Type B pancreatic cell (in vitro differentiated cells): ENCODE measurements at places on chromosomes 2 and 18. TPM values are rescaled to one million over a fixed set of nuclear protein-coding genes. Genes with fewer than 3 reads are reported as not detected.

DNA sequence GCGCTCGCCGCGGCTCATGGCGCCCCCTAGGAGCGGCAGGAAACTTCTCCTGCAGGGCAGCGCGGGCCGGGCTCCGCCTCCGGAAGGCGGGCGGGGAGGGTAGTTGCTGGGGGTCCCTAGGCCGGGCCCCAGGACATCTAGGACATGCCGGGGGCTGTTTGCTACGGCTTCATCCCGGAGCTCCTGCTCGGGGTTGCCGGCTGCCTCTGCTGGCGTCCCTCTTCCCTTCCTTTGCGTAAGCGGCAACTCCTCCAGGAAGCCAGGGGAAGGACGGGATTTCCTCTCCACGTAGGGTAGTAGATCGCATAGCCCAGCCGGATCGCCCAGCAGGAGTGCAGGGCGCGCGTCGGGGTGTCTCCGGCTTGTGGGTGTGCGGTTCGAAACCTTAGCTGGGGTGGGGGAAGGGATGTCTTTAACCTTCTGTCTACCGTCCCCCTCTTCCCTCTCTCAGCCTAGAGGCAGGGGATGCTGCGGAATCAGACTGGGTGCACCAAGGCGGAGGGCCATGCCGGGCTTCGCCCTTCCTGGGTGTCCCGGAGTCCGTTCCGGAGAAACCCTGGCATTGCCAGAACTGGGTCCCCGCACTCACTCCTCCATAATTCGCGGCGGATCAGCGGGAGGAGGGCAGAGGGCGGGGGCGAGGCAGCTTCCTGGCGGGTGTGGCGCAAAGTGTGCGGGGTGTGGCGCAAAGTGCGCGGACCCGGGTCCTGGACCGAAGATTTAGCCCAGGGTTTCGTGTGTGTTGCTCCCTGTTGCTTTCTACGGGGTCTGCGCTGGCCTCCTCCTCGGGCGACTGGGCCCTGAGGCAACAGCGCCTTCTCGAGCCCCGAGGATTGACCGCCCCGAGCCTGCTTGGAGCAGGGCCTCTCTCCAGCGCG is 12.2 kb upstream of the SKOR2 start:
- H3K4me1 ChIP-seq: no peaks in the 10 kb centered on the region
- no peak overlapping the region for H3K27ac ChIP-seq
- H3K27me3 ChIP-seq: peaks cover 99% of the 10 kb centered on the region
- no peaks in the 10 kb centered on the region for H3K36me3 ChIP-seq
- DNase-seq: no peak
- H3K4me3 ChIP-seq: peak overlapping the region; percentile 55

Gene TUBA4B
- total RNA-seq: not detected in 2 replicates

DNA sequence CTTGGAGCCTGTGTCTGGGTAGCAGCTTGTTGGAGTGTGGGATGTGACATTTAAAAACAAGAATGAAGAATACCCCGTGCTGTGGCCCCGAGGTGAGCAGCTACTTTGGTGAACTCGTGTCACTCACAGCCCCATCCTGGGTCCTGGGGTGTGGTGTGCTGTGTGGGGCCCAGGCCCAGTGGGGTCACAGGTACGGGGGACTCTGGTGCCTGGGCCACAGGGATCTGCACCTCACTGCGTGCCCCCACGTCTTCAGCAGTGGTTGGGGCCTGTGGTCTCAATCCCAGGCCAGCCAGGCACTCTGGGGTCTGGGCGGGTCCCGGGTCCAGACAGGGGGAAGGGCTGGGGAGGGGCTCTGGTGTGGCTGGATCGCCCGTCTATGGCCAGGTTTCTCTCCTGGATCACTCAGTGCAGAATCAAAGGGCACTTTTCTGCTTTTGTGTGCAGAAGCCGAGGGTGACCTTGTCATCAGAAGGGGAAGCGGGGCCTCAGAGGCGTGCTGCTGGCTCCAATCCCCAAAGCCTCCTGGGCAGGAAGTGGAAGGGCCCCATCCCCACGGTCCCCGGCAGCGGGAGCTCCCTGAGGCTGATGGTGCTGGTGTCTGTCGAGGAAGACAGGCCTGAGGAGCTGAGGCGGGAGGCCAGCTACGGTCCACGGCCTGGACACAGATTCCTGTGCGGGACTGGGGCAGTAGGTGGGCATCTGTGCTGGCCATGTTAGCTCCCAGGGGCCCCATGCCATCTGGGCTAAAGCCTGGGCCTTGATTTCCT is 1.4 kb downstream of the GPR35 start:
- H3K27ac ChIP-seq: no peak overlapping the region
- no peak for DNase-seq
- no peaks in the 10 kb centered on the region for H3K36me3 ChIP-seq

DNA sequence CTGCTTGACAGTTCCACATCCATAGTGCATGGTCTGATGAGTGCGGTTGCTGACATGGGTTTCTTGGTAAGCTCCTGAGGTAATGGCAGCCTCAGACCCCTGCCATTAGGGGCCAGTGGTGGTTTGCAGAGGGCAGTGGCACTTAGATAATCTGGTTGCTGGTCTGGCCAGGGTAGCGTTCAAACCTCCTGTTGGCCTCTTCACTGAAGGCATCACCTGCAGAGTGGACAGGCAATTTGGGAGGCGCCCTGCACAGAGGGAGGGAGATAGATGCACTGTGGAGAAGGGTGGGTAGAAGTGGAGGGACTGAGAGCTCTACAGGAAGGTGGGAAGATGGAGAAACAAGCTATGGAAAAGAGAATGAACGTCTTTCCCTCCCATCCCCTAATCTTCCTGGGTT is 3.7 kb downstream of the HTRA2 start:
- DNase-seq: no peak
- H3K36me3 ChIP-seq: peaks cover 4% of the 10 kb centered on the region
- H3K27ac ChIP-seq: no peak overlapping the region
- H3K4me3 ChIP-seq: no peak overlapping the region
- H3K4me1 ChIP-seq: peaks cover 15% of the 10 kb centered on the region
- no peaks in the 10 kb centered on the region for H3K27me3 ChIP-seq

GRCh38 chr2:239445771-239446524 is 45.1 kb upstream of the HDAC4 start:
- H3K4me3 ChIP-seq: no peak overlapping the region
- H3K27me3 ChIP-seq: peaks cover 27% of the 10 kb centered on the region
- peaks cover 8% of the 10 kb centered on the region for H3K4me1 ChIP-seq
- DNase-seq: no peak
- no peaks in the 10 kb centered on the region for H3K36me3 ChIP-seq
- no peak overlapping the region for H3K27ac ChIP-seq

DNA sequence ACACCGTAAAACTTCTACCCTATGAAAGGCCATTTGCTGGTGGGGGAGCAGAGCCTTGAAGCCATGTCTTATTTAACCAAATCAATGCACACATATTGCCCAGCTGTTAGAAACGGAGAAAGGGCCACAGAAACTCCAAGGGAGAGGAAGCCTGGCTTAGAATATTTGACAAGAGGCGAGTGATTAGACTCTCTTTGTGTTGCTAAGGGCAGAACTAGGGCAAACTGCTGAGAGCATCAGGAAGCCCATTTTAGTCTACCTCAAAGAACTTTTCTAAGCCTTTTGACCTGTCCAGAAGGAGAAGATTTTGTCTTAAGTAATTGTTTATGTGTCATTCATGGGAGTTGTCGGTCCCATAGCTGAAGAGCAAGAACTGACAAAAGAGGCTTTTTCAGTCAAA is 54.4 kb upstream of the CELF4 start:
- no peaks in the 10 kb centered on the region for H3K36me3 ChIP-seq
- H3K4me3 ChIP-seq: no peak overlapping the region
- no peaks in the 10 kb centered on the region for H3K4me1 ChIP-seq
- H3K27me3 ChIP-seq: peaks cover 5% of the 10 kb centered on the region

DNA sequence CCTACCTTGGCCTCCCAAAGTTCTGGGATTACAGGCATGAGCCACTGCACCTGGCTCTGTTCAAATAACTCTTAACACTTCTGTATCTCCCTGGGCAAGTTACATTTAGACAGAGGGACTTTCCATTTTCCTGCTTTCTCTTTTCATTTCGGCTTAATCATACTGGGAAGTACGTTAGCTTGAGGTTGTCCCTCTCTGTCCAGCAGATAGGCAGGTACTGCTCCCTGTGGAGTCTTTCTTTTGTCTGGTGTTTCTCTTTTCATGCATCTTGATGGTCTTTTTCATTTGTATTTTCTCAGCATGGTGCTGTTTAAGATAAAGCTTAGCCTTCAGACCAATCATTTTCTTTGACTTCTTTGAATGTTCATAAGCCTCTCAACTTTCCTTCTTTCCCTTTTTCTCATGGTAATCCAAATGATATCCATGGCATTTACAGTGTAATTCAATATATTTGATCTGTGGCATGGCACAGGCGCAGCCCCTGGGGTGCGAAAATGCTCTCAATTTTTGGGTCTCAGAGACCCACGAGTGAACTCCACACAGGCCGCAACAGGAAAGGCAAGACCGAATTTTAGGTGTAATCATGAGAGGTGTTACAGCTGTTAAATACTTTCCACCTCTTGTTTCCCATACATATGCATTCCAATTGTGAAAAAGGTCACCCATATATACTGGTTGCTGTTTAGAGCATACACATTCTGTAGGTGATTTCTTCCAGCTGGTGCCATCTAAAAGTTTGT is 99.9 kb upstream of the MYO3B start:
- H3K4me1 ChIP-seq: no peaks in the 10 kb centered on the region
- no peak overlapping the region for H3K4me3 ChIP-seq
- no peaks in the 10 kb centered on the region for H3K27me3 ChIP-seq
- peaks cover 22% of the 10 kb centered on the region for H3K36me3 ChIP-seq
- no peak overlapping the region for H3K27ac ChIP-seq
- DNase-seq: no peak

GRCh38 chr18:5518899-5519371 is 24.9 kb downstream of the EPB41L3 start:
- H3K4me3 ChIP-seq: no peak overlapping the region
- no peaks in the 10 kb centered on the region for H3K36me3 ChIP-seq
- H3K27me3 ChIP-seq: no peaks in the 10 kb centered on the region
- H3K27ac ChIP-seq: peak overlapping the region; percentile 37

GRCh38 chr2:175054340-175054739 is 49.2 kb upstream of the CHN1 start:
- peaks cover 4% of the 10 kb centered on the region for H3K36me3 ChIP-seq
- H3K4me1 ChIP-seq: peaks cover 8% of the 10 kb centered on the region
- no peak for DNase-seq
- H3K27me3 ChIP-seq: no peaks in the 10 kb centered on the region
- H3K4me3 ChIP-seq: no peak overlapping the region

GRCh38 chr2:240794178-240794721 is 25.8 kb downstream of the KIF1A start:
- H3K36me3 ChIP-seq: peaks cover 7% of the 10 kb centered on the region
- no peak for DNase-seq
- H3K4me3 ChIP-seq: peak overlapping the region; percentile 45
- peaks cover 21% of the 10 kb centered on the region for H3K4me1 ChIP-seq
- no peaks in the 10 kb centered on the region for H3K27me3 ChIP-seq

DNA sequence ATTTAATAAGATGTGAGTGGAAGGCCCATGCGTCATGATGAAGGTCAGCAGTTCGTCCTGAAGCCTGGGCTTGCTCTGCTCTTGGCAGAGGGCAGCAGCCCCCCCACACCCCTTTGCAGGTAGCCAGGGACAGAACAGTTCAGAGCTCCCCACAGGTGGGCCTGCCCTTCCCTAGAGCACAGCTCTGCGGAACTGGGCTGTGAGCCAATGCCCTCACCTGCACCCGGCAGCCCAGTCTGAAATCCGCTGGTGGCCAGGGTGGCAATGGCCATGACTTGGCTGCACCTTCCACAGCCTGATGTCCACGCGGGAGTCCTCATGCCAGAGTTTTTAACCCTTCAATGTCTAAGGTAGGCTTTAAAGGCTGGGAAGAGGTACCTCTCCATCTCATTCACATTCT is 136.7 kb downstream of the ACKR3 start:
- peaks cover 11% of the 10 kb centered on the region for H3K27me3 ChIP-seq
- no peak overlapping the region for H3K27ac ChIP-seq
- no peaks in the 10 kb centered on the region for H3K36me3 ChIP-seq
- no peak overlapping the region for H3K4me3 ChIP-seq

DNA sequence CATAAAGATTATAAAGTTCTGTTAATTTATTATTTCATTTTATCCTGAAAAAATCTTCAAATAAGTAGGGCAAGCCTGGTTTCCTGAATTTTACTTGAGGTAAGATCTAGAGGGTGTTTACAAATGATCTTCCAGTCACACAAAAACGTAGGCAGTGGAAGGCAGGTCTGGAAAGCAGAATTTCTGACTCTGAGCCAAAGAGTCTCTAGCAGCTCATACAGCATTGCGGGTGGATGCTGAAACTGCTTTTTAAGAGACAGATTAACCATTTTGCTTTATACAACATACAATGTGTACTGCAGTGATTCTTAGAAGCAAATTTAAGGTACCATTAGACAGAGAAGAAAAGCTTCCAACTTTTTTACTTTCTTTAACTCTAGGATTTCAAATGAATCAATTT is 117.0 kb downstream of the FTCDNL1 start:
- H3K4me3 ChIP-seq: no peak overlapping the region
- H3K36me3 ChIP-seq: no peaks in the 10 kb centered on the region
- H3K27ac ChIP-seq: no peak overlapping the region
- H3K27me3 ChIP-seq: peaks cover 54% of the 10 kb centered on the region
- H3K4me1 ChIP-seq: peaks cover 5% of the 10 kb centered on the region
- DNase-seq: no peak

Gene PSMA8
- total RNA-seq: 0.14 TPM in 1 of 2 replicates, not detected in the other

Gene TMEM178A
- 3.1 and 9.3 TPM in 2 replicates for total RNA-seq

DNA sequence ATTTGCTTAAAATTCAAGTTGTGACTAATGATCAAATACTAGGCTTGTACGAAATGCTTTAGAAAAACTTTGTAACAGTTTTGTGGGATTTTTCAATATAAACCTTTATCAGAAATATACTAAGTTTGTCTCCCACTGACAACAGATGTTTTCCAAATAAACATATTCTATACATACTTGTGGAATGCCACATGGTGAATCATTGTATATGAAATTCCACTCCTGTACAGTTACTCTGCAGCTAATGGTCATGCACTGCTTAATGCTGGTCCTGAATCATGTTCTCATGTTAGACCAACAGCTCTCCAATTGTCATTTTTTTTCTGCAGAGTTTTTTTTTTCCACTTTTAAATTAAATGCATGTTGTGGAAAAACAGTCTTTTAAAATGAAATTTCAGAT is 90.1 kb downstream of the DPP4 start:
- H3K4me1 ChIP-seq: no peaks in the 10 kb centered on the region
- H3K27me3 ChIP-seq: no peaks in the 10 kb centered on the region
- no peak overlapping the region for H3K4me3 ChIP-seq
- H3K36me3 ChIP-seq: no peaks in the 10 kb centered on the region
- no peak overlapping the region for H3K27ac ChIP-seq

Gene ERFE
- 0.29 and 3.8 TPM in 2 replicates for total RNA-seq

- DNase-seq: no peak
- no peaks in the 10 kb centered on the region for H3K36me3 ChIP-seq
- peaks cover 53% of the 10 kb centered on the region for H3K4me1 ChIP-seq
- peaks cover 41% of the 10 kb centered on the region for H3K27me3 ChIP-seq
- no peak overlapping the region for H3K27ac ChIP-seq
These were observed 89.6 kb upstream of the PKDCC start for GRCh38 chr2:41958251-41958650.
